BE2C (cell line): ENCODE measurements at places on chromosomes 1 and 21.

DNA sequence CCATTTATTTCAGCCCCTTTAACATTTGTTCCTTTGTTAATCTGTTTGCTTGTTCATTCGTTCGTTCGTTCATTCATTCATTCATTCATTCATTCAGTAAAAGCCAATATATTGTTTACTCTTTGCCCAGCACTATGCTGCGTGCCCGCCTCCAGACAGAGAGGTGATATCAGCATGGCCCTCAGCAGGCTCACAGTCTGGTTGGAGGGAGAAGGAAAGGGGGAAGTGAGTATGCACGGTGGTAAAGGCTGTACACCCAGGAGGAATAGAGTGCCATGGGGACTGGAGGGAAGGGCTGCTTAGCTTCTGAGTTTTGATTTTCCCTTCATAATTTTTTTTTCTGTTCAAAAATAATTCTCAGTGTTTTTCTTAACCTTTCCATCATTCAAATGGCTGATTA, 144.7 kb downstream of the NOS1AP start:
- no peak for DNase-seq

- no peak for DNase-seq
Measured at GRCh38 chr1:208781391-208782045, 537.3 kb upstream of the PLXNA2 start.

- DNase-seq = no peak
Measured at GRCh38 chr21:41397471-41397891, 28.6 kb upstream of the MX1 start.

GRCh38 chr1:183989078-183989577, 48.4 kb downstream of the COLGALT2 start:
- DNase-seq = no peak

GRCh38 chr1:234309598-234310459, 63.4 kb upstream of the COA6 start:
- DNase-seq = peak; percentile 69

DNA sequence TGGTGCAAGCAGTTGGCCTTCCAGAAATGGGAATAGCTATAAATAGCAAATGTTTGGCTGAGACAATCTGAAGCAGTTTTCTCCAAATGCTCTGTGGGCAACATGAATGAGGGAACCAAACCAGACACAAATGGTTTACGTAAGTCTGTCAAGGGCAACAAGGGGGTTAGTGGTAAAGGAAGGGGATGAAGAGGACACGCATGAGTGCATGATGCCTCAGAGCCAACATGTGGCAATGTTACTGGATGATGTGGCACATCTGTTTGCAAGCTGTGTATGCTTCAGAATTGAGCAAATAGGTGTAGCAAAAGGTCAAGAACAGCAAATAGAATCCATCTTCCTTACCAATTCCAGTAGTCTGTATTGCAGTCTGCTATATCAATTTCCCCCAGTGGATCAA, 76.3 kb upstream of the LMO4 start:
- no peak for DNase-seq

DNA sequence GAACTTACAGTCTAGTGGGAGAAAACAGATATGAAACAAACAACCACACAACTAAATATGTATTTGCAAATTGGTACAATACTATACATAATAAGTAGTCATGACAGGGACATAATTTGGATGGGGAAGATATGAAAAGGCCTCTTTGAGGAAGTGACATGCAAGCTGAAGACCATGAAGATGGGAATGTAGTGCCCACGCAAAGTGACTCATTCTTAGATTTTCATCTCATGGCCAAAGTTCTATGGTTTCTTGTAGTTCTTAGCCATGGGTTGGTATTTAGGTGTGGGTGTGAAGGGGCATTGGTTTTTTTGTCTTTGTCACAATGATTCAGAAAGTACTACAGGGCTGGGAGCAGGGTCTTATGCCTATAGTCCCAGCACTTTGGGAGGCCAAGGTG, 105.4 kb upstream of the FAM78B start:
- no peak for DNase-seq

GRCh38 chr1:159141584-159142390, 29.6 kb upstream of the CADM3 start:
- DNase-seq = peak; percentile 45

GRCh38 chr1:172972258-172972657, 78.5 kb downstream of the TNFSF18 start:
- no peak for DNase-seq

GRCh38 chr21:31509194-31510017, 150.1 kb upstream of the SOD1 start:
- DNase-seq = peak; percentile 59
